ENCODE measurements at places on chromosomes 12 and 14.

DNA sequence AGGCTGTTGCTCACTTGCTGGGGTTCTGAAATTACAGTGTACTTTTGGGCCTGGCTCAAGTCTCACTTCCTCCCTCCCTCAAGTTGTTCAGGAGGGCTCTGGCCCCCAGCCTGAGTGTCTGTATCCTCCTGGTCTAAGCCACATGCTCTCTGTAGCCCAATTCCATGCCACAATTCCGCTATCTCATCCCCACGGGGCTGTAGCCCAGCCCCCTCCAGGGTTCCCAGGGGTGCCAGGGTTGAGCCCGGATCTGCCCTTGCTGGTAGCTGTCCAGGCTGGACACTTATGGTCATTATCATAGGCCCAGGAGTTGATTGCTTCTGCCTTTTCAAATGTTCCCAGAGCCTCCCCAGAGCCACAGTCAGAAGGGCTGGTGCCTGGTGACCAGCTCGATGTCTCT lies 65.3 kb downstream of the PRIMA1 start:
- no peak overlapping the region for H3K4me3 ChIP-seq
- H3K36me3 ChIP-seq: no peaks in the 10 kb centered on the region
- no peak overlapping the region for H3K27ac ChIP-seq
- H3K4me1 ChIP-seq: no peaks in the 10 kb centered on the region

DNA sequence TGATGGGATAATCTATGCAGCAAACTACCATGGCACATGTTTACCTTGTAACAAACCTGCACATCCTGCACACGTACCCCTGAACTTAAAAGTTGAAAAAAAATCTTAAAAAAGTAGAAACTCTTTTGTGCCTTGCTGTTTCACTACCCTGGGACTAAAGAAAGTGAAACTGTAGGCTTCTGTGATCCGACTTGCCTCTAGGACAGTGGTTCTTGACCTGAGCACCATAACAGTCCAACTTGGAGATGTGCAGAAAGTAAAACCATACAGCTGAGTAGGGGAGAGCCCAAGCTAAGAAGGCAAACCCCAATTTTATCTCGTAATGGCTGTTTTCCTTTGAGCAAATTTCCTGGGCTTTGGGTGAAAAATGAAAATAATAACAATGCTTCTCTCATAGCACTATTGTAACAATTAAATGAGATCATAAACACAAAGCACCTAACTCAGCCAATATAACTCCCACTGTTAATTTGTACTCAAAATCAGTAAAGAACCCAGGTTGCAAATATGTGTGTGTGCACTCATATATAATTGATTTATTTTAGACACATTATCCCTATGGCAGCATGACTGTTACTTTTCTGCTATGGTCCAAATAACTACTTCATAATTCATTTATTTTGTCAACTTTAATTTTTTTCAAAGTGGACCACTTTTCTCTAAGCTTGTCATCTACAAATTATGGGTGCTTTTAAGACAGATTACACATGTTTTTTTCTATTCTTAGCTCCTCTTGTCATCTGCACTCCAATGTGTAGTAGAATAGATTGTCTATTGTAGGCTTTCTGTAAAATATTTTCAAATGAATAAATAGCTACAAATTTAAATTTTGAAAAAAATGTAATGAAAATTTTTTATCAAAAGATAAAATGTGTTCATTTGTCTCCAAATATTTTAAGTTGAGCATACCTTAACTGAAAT lies 334.9 kb downstream of the BTG1 start:
- H3K27ac ChIP-seq: no peak overlapping the region
- H3K4me3 ChIP-seq: no peak overlapping the region
- DNase-seq: no peak
- H3K27me3 ChIP-seq: no peaks in the 10 kb centered on the region
- no peaks in the 10 kb centered on the region for H3K36me3 ChIP-seq
- no peaks in the 10 kb centered on the region for H3K4me1 ChIP-seq

DNA sequence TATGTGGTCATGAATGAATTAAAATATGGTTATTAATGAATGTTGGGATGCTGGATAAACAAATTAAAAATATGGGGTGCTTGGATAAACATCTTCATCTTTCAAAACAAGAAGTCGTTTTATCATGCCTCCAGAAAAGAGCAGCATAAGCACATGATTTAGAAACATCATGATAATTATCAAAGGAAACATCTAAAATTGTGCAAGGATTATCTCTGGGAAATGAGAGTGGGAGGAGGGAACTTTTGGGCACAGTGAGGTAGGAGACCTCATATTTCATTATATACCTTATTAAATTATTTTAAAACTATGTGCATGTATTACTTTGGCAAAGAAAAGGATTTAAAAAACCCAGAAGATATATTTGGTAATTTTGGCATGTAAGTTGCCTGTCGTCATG lies 8.9 kb downstream of the C3AR1 start:
- H3K27me3 ChIP-seq: no peaks in the 10 kb centered on the region
- H3K27ac ChIP-seq: no peak overlapping the region
- H3K36me3 ChIP-seq: peaks cover 8% of the 10 kb centered on the region
- H3K4me3 ChIP-seq: no peak overlapping the region

DNA sequence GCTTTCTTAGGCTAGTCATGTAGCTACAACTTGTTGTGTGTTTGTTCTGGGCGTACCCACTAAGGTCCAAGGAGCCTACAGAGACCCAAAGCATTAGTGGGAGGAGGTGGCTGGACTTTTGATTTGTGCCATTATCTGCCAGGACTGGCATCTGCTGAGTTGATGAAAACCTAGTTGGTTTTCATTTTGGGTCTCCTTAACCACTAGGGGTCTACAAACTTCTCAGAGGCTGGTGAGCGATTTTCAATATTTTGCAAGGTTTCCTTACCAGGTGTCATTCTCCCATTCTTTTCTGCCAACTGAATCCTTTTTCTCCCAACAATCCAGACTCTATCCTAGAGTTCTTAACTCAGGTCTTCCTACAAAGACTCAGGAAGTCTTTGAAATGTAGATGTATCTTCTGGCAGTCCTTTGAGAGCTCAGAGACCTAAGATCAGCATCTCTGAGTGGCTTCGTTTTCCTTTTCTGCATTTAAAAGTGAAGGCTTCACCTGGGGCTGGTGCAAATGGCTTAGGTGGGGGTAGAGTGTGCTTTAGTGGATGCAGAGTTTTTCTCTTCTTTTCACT lies 150.0 kb upstream of the RMST start:
- no peak overlapping the region for H3K4me3 ChIP-seq
- DNase-seq: no peak
- no peaks in the 10 kb centered on the region for H3K27me3 ChIP-seq
- H3K27ac ChIP-seq: no peak overlapping the region
- H3K36me3 ChIP-seq: no peaks in the 10 kb centered on the region

GRCh38 chr12:107533218-107533617 lies 152.4 kb upstream of the PWP1 start:
- H3K4me1 ChIP-seq: no peaks in the 10 kb centered on the region
- no peak overlapping the region for H3K27ac ChIP-seq
- H3K4me3 ChIP-seq: no peak overlapping the region
- no peaks in the 10 kb centered on the region for H3K27me3 ChIP-seq
- no peaks in the 10 kb centered on the region for H3K36me3 ChIP-seq

DNA sequence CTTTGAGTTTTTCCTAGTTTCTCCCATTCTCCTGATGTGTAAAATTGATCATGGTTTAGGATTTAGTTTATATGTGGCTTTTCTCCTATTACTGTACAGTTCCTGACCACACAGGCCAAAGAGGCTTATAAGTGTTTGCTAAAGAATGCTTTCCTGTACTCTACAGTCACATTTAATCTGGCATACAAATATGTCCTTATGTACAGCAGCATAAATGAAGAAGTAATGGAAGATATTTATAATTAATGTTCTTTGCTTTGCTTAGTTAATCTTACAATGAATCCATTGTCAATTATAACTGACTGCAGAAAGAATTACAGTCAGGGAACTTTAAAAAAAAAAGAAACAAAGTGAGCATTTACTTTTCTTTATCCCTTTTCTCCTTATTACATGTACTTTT lies 293.9 kb downstream of the KCNC2 start:
- no peak overlapping the region for H3K27ac ChIP-seq
- H3K36me3 ChIP-seq: no peaks in the 10 kb centered on the region
- no peak overlapping the region for H3K4me3 ChIP-seq
- no peak for DNase-seq
- H3K27me3 ChIP-seq: no peaks in the 10 kb centered on the region

- no peaks in the 10 kb centered on the region for H3K27me3 ChIP-seq
- H3K27ac ChIP-seq: no peak overlapping the region
- no peak overlapping the region for H3K4me3 ChIP-seq
- no peaks in the 10 kb centered on the region for H3K36me3 ChIP-seq
Observed at GRCh38 chr12:63006536-63006935, 71.6 kb upstream of the PPM1H start.

DNA sequence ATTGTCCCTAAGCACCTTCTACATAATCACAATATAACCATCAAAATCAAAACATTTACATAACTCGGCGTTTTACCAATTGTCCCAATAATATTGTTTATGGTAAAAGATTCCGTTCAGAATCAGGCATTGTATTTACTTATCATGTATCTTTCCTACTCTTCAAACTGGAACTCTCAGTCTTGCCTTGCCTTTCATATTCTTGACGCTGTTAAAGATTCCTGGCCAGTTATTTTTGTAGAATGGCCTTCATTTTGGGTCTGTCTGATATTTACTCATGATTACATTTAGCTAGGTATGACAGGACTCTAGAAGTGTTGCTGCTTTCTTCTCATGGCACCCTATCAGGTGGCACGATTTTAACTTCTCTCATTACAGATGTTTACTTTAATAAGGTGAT lies 850 bp upstream of the HEATR5A start:
- DNase-seq: no peak
- H3K4me1 ChIP-seq: peaks cover 2% of the 10 kb centered on the region
- no peaks in the 10 kb centered on the region for H3K36me3 ChIP-seq
- no peak overlapping the region for H3K4me3 ChIP-seq
- no peak overlapping the region for H3K27ac ChIP-seq

- no peak overlapping the region for H3K4me3 ChIP-seq
- H3K4me1 ChIP-seq: peaks cover 20% of the 10 kb centered on the region
- no peaks in the 10 kb centered on the region for H3K36me3 ChIP-seq
- DNase-seq: peak; percentile 49
Observed at GRCh38 chr14:61213191-61213621, 67.9 kb downstream of the TMEM30B start.

DNA sequence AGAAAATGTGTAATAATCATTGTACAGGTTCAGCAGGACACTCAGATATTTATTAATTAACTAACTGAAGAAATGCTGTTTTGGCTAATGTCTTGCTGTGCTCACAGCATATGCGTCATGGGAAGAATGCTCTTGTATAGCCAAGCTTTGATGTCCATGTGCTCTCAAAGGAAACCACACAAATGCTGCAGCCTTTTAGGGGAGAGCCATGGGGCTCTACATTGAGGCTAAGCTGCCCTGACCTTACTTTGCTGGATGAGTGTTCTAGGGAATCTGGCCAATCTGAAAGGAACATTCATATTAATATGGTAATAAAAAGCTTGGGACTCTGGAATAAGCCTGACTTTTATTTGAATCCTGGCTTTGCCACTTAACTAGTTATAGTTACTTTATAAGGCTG lies 9.5 kb upstream of the CRADD start:
- H3K27me3 ChIP-seq: no peaks in the 10 kb centered on the region
- DNase-seq: peak; percentile 62
- peaks cover 6% of the 10 kb centered on the region for H3K4me1 ChIP-seq
- no peaks in the 10 kb centered on the region for H3K36me3 ChIP-seq
- no peak overlapping the region for H3K27ac ChIP-seq

DNA sequence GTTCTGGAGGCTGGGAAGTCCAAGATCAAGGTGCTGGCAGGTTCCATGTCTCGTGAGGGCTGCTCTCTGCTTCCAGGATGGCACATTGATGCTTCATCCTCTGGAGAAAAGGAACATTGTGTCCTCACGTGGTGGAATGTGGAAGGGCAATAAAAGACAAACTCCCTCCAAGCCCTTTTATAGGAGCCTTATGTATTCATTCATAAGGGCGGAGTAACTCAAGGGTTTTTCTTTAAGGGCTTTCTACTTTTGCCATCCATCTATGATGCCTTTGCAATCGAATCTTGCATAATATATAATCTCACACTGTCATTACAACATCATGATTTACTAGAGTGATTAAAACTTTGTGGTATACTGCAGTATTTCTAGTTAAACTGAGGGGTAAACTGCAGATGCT lies 132.7 kb upstream of the DDHD1 start:
- no peak overlapping the region for H3K4me3 ChIP-seq
- H3K27ac ChIP-seq: no peak overlapping the region

DNA sequence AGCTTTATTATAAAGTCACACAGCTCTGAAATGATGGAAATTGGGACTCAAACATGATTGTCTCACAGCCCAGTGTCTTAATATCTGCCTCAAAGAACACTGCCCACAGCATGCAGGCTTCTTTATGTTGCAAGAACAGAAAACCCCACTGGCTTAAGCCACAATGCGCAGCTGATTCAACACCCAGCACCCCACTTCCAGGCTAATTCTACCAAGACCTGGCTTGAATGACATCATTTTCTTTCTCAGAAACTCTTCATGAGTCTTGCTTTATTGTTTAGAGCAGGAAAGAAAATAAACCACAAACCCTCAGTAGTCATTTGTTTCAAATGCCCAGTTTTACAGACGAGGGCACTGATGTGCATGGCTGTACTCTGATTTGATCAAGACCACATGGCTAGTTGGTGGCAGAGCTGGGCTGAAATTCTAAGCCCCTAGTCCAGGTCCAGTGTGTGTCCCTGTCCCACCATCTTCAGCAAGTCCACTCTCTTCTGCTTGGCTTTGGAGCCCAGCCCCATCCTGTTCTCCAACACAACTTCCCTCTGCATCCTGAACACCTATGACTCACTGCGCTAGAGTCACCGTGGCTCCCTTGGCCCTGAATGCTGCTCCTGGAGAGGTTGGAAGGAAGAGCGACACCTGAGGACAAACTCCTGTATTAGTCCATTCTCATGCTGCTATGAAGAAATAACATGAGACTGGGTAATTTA lies 50.3 kb upstream of the SRSF5 start:
- peaks cover 34% of the 10 kb centered on the region for H3K4me1 ChIP-seq
- peak overlapping the region; percentile 41 for H3K27ac ChIP-seq
- H3K4me3 ChIP-seq: no peak overlapping the region
- H3K36me3 ChIP-seq: peaks cover 9% of the 10 kb centered on the region
- DNase-seq: peak; percentile 92
- H3K27me3 ChIP-seq: no peaks in the 10 kb centered on the region

- no peaks in the 10 kb centered on the region for H3K27me3 ChIP-seq
- DNase-seq: peak; percentile 53
- no peaks in the 10 kb centered on the region for H3K36me3 ChIP-seq
- H3K4me1 ChIP-seq: peaks cover 3% of the 10 kb centered on the region
Observed at GRCh38 chr14:71751264-71751663, 181.0 kb upstream of the RGS6 start.

Measured in IMR-90 (cell line).